SW480 (cell line): ENCODE measurements at places on chromosomes 6 and 20.

GRCh38 chr6:41371992-41372831, 36.8 kb downstream of the NCR2 start:
- no peak for DNase-seq

DNA sequence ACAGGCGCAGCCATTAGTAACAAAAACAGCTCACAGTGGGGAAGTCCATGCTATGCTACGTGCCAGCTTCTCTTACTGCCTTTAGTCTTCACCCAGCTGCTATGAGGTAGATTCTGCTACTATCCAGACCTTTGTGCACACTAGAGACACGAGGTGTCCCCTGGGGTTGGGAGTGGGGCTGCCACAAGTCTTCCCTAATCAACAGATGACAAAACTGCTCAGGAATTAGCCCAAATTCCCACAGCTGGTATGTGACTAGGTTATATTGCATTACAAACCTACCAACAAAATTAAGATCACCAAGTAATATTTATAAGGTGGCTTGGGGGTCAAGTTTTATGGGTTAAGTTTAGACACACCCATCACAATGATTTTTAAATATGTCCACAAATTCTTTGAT, 63.3 kb downstream of the PSMB1 start:
- no peak for DNase-seq

GRCh38 chr6:24574809-24575208, 71.2 kb downstream of the KIAA0319 start:
- no peak for DNase-seq

DNA sequence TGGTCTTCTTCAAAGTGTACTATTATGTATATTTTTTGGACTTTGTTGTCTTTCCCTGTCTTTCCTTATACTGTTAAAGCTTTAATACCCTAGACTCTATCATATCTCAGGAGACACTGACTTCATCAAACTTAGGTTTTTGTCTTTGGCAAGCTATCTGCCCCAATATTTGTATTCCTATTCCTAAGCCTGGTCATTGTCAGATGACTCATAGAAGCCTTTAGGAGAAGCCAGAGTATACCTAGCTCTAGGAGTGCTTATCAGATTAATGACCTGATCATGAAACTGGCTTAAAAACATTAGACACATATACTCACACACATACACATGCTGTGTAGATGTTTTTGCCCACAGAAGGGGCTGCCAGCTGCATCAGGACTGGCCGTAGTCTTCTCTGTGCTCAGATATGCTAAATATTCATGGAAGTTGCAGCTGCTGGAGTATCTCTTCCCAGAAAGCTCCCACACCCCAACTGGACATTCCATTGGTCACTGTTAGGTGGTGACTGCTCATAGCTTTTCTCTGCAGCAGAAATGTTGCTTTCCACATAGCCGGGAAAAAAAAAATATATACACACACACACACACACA, 102.0 kb downstream of the ANKS1A start:
- DNase-seq, result no peak
